ENCODE measurements at places on chromosomes 6 and 20. TPM values are rescaled to one million over a fixed set of nuclear protein-coding genes. Genes with fewer than 3 reads are reported as not detected.

Gene BMP2
- total RNA-seq: 0.57 TPM

Gene CCDC167
- 42.1 TPM for total RNA-seq

Gene SPATS1
- not detected for total RNA-seq

Gene ADGB
- total RNA-seq: not detected

All from A549 treated with CpdA at 1 μM for 4 hours (cell line).